ENCODE measurements at places on chromosomes 12 and 14. TPM values are rescaled to one million over a fixed set of nuclear protein-coding genes. Genes with fewer than 3 reads are reported as not detected.

The OR4E1 gene
- not detected for total RNA-seq

The MUCL1 gene
- total RNA-seq = not detected

The TMPRSS12 gene
- not detected for total RNA-seq

The LIN7A gene
- total RNA-seq = 0.19 TPM

The BCL11B gene
- total RNA-seq = 0.19 TPM

The DRAM1 gene
- total RNA-seq = 27.8 TPM

The SMOC1 gene
- total RNA-seq = 3.3 TPM

The CPM gene
- total RNA-seq = 1.3 TPM

The MANSC1 gene
- 54.5 TPM for total RNA-seq

The PAPLN gene
- total RNA-seq = 10.1 TPM

The STAC3 gene
- total RNA-seq = 0.65 TPM

The KRT74 gene
- total RNA-seq = not detected

The SLC6A15 gene
- total RNA-seq = 2.3 TPM

The TAC3 gene
- total RNA-seq = not detected

The GLS2 gene
- total RNA-seq = not detected

The GPRC5A gene
- total RNA-seq = 5.0 TPM

Data from vein endothelial cell (primary cell).